NCI-H774 (cell line): ENCODE measurements at places on chromosomes 5 and 9.

DNA sequence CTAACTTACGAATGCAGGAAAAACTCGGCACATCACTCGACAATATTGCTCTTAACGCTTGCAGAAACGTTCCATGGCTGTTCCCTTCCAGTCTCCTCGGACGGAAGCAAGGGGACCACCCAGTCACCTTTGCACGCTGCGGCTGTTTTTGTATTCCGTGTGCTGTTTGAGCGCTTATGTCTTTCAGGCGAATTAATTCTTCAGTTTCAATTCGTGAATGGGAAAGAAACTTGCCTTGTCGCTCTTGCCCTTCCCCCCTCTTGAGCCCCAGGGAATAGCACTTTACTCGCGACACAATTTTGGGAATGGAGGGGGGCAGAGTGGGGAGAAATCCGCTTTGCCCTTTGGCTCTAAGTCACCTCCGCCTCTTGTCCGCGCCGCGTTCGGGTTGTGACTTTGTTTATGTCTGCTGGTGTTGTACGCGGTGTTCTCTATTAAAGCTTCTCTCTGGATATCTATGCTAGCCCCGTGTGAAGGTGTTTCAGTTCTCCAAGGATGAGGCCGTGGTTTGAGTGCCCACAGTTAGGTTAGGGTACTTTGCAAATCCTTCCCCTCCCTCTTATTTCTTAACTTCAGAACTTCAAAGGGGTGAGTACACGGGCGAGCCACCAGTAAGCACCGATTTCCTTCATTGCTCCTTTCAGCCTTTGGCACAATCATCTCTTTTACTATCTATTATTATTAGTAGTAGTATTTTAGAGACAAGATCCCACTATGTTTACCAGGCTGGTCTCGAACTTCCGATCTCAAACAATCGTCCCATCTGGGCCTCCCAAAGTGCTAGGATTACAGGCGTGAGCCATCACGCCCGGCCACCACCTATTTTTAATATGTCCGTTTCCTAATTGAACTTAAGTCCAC lies 2.7 kb downstream of the FOXB2 start:
- no peak for DNase-seq

DNA sequence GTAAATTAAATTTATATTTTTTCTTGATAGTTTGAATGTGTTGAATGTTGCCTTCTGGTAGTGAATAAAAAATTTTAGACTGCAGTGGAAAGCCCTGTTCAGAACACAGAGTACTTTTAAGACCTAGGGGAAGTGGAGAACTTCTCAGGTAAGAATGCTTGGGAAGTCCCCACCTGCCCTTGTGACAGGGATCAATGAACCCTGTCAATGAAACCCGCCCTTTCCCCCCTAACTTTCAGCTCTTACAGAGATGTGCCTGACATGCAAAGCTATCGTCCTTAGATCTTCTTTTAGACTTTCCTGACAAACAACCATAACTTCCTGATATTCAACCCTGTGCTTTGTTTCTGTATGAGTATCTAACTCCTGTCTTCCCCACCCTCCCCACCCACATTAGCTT lies 562.7 kb downstream of the TLE4 start:
- DNase-seq: no peak

- DNase-seq: no peak
Measured at GRCh38 chr9:82110881-82111280, 122.3 kb downstream of the SPATA31D1 start.

- DNase-seq: no peak
Measured at GRCh38 chr5:76548525-76549229, 74.5 kb downstream of the F2RL2 start.

GRCh38 chr9:74554751-74555419 lies 57.8 kb downstream of the RORB start:
- DNase-seq: no peak

GRCh38 chr9:90802386-90802985 lies 867 bp downstream of the SYK start:
- DNase-seq: no peak
